NCI-H510A treated with DMSO at 0.1 percent for 48 hours (cell line): ENCODE measurements at places on chromosomes 7 and 10.

DNA sequence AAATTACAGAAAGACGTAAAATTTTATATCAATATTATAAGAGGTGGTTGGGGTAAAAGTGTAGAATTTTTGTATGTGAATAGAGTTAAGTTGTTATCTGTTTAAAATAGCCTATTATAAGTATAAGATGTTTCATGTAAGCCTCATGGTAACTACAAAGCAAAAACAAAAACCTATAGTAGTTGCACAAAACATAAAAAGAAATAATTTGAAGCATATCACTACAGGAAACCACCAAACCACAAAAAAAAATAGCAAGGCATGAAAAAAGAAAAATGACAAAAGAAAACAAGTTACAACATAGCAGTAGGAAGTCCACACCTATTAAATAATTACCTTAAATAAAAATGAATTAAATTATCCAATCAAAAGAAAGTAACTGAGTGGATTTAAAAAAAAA, 12.4 kb upstream of the GSTK1 start:
- no peak for DNase-seq

GRCh38 chr10:89615824-89616223, 29.2 kb downstream of the PANK1 start:
- no peak for DNase-seq

DNA sequence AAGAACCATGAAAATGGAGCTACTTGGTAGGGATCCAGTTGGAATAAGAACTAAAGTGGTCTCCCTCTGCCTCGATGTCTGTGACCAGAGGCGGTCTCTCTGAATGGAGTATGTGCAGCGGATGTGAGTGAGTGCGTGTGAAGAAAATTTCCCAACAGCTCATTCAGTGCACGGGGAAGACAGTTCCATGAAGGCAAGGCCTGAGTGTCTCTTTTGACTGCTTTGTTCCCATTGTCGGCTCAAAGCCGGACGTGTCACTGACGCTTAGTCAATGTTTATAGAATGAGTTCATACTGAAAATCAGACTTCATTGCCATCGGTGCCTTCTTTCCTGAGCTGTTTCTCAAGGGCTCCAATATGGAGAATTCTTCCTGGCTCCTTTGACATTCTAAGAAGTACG, 55.3 kb upstream of the GRB10 start:
- no peak for DNase-seq

DNA sequence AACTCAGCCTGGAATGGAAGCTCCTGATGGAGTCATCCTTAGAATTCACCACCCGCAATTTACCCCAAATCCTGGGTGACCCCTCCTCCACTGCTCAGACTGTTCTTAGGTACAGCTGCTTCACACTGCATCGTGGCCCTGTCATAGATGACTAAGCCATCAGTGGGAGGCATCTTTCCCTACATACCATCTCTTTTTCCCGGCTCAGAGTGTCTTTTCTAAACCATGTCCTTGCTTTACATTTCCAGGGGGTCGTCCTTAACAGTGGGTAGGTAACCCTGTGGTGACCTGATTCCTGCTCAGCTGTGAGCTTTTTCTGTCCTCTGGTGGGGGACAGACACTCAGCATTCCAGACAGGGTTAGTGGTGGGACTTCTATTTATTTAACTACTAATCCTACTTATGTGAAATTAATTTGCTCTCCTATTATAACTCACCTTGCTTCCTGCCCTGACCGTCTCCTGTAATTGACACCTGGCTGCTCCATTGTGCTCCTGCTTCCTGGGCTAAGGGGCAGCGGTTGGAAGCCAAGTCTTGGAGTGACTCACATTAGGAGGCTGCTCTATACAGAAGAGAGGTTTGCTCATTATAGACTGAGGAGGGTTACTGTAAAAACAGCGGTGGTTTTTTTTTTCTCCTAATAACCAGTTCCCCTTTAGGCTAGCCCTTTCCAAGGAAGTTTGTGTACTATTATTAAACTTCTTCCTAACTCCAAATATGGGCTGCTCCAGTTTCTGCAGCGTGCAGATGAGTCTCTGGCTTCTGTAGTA, 40.6 kb downstream of the PYROXD2 start:
- peak; percentile 85 for DNase-seq

DNA sequence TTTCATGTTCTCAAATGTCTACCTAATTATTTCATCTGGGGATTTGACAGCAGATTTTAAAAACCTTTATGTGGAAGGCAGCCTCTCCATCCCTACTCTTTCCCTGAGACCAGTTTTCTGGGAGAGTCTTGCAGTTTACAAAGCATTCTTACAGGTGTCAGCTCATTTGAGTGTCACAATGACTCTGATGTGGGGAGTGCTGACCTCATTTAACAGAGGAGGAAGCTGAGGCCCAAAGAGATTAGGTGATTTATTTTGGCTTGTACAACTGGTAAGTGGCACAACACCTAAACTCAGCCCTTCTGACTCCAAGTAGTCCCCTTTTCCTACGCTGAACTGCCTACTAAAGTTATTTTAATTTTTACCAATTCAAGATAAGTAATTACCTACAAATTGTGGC, 33.3 kb upstream of the MAT1A start:
- no peak for DNase-seq

- no peak for DNase-seq
These were observed 18.7 kb downstream of the ZNF786 start for GRCh38 chr7:149071641-149072437.

GRCh38 chr7:70033226-70033625, 435.0 kb downstream of the AUTS2 start:
- no peak for DNase-seq

GRCh38 chr7:46607176-46607575, 686.1 kb upstream of the IGFBP3 start:
- DNase-seq = no peak

DNA sequence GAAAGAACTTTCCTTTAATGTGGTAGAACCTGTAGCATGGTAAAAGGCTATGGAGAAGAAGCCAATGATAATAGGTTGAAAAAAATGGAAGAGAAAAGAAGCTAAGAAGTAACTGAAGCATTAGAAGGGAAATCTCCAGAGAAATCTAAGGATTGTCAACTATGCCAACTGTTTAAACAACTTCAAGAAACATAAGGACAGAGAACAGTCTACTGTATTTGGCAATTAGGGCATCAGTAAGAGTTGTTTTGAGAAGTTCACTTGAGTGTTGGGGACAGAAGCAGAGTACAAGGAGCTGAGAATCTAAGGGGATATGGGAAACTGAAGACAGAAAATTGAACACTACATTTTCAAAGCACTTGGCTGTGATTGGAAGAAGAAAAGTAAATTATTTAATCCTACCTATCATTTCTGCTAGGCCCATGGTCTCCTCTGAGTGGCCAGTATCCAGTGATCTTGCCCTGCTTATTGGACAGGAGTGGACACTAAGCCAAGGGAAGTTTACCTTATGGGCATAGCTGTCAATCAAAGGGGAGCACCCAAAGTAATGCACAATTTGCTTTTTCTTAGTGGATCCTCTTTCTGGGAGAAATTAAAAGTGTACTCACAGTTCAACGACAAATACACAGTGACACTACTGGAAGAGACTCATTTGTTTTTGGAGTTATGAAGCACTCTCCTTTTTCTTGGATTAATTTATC, 56.4 kb upstream of the CCDC71L start:
- DNase-seq = no peak

GRCh38 chr10:107749235-107749634, 584.7 kb upstream of the SORCS1 start:
- DNase-seq = no peak

- DNase-seq = peak; percentile 83
These were observed 293.6 kb upstream of the ZMIZ1 start for GRCh38 chr10:78774999-78775711.

- no peak for DNase-seq
These were observed 699.1 kb downstream of the SUGCT start for GRCh38 chr7:40833888-40834234.

DNA sequence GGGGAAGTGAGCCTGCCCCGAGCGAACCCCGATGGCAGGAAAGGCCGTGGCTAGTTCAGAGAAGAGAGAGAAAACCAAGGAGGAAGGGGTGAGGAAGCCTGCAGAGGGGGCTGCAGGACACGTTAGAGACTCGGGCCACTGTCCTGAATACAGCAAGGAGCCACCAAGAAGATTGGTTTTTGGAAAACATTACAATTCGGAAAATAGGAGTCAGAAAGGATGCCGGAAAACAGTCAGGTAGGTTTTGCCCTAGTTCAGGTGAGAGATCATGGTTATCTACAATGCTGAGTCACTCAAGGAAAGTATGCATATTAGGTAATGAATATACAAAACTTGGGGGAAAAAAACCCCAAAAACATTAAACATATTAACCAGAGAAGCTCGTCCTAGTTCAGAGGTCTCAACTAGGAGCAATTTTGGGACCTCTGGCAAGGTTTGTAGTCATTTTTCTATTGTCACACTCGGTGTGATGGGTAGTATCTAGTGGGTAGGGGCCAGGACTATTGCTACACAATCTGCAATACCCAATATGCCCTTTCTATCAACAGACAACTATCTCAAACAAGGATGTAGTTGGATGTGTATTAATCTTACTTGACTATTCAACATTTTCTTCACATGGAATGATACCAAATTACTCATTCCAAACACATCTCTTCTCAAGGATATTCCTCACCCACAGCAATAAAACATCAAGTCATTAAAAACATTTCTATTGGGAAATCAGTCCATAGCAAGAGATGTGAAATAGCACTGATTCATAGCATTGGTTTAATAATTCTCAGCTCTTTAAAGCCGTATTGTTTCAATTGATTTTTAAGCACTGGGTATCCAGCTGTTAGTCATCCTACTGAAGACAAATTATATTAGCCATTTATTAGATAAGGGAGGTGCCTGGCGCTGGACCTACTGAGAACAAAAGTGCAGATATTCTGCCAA, 74.4 kb upstream of the RSU1 start:
- no peak for DNase-seq

- no peak for DNase-seq
These were observed 654 bp downstream of the ALKBH4 start for GRCh38 chr7:102463841-102464576.

GRCh38 chr10:101672536-101672935, 22.4 kb downstream of the FBXW4 start:
- no peak for DNase-seq

DNA sequence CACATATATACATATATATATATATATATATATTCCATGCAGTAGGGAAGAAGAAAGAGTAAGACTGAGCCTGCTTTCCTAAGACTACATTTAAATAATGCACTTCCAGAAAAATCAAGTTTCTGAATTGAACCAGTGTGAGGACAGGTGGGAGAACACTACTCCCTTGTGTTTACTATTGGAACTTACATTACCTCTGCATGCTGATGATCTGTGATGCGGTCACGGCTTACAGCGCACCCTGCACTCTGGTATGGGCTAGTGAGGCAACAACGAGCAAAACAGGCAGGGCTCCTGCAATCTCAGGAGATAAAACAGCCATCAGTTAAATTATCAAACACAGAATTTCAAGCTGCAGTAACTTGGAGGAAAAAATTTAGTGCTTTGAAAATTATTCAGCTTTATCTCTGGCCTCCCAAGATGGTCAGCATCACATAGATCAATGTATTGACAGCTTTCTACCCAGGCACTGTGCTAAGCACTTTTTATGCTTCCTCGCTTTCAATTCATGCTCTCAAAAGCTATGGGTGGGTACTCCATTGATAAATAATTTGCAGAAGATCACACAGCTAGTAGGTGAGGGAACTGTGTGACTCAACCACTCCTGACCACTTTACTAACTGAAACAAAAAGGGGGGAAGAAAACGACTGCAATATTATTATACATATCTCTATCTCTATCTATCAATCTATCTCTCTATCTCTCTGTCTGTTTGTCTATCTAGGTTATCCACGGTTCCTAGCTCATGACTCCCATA, 20.5 kb upstream of the SLC16A12 start:
- DNase-seq = no peak

DNA sequence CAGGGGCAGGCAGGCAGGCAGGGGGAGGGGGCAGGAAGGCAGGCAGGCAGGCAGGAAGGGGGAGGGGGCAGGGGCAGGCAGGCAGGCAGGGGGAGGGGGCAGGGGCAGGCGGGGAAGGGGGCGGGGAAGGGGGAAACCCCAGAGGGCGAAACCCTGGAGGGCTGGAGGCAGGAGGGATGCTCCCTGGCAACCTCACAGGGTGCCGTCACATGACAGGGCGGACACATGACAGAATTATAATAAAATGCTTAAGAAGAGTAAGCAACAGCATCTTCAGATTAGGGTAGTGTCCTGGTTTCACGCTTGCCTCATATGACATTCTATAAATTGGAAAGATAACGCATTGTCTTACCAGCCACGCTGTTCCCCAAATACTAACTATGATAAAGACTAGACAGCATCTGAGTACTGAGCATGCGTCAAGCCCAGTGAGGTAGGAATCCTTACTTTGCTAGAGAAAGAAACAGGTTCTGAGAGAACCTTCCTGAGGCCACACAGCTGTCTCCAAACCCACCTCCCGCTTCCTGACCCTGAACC, 131.6 kb downstream of the DIP2C start:
- no peak for DNase-seq

DNA sequence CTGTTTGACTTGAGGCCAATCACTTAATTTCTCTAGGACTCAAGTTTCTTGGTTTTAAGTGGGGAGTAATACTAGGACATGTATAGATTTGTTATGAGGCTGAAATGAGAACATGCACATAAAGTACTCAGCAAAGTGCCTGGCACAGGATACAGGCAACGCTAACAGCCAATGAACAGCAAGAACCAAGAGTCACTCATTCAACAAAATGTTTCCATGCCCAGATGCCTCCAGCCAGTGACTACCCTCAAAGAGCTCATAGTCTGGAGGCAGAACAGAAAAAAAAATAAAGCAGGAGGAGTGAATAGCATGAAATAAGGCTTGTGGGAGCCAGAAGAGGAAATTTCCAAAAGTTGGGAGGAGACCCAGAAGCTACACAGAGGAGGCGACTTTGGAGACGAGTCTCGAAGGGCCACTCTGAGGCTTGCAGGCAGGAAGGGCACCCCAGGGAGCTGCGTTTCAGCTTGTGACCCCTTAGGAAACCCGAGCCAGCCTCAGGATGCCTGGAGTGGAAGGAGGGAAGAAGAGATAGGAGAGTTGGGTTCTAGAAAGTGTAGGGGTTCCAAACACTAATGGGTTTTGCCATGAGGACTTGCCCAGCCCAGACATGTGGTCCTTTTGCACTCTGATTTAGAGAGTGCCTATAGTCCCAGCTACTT, 70.0 kb downstream of the CXCL12 start:
- DNase-seq = no peak

DNA sequence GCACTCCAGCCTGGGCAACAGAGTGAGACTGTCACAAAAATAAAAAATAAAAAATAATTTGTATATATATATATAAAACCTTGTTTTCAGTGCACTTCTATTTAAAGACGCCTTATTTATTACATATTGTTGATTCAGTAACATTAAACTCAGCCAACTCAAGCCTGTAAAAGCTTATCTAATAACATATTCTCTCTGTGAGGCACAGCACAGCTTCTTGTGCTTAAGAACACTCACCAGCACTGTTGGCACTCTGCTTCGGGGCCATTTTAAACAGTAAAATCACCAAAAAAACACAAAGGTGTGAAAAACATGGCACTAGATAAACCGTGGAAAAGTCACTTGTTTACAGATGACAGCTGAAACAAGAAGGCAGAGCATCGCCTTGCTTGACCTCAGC, 89.0 kb upstream of the C10orf90 start:
- DNase-seq = no peak

GRCh38 chr7:152050547-152050971, 25.1 kb downstream of the GALNT11 start:
- no peak for DNase-seq
